Right renal cortex interstitium (tissue), 3 donors: ENCODE measurements at places on chromosomes 4 and X. TPM values are rescaled to one million over a fixed set of nuclear protein-coding genes. Genes with fewer than 3 reads are reported as not detected.

Gene ENAM
- polyA plus RNA-seq = 6.0 TPM

DNA sequence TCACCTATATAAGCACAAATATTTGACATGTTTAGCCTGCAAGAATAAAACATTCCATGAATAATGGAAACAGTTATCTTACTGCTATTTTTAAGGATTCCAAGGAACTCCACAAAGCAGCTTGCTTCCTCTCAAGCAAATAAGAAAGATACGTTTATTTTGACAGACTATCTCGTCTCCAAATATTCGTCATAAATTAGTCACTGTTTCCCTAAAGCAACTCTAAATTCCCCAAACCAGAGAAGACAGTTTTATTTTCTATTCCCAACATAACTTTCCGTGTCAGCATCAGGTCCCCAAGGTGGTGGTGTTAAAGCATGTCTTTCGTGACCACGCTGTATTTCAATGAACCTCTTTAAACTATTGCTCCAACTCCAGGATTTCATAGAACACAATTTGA lies 24.3 kb upstream of the DKK2 start:
- no peak for DNase-seq

- DNase-seq = no peak
Observed at GRCh38 chr4:28373601-28374000, 1513.0 kb downstream of the STIM2 start.

DNA sequence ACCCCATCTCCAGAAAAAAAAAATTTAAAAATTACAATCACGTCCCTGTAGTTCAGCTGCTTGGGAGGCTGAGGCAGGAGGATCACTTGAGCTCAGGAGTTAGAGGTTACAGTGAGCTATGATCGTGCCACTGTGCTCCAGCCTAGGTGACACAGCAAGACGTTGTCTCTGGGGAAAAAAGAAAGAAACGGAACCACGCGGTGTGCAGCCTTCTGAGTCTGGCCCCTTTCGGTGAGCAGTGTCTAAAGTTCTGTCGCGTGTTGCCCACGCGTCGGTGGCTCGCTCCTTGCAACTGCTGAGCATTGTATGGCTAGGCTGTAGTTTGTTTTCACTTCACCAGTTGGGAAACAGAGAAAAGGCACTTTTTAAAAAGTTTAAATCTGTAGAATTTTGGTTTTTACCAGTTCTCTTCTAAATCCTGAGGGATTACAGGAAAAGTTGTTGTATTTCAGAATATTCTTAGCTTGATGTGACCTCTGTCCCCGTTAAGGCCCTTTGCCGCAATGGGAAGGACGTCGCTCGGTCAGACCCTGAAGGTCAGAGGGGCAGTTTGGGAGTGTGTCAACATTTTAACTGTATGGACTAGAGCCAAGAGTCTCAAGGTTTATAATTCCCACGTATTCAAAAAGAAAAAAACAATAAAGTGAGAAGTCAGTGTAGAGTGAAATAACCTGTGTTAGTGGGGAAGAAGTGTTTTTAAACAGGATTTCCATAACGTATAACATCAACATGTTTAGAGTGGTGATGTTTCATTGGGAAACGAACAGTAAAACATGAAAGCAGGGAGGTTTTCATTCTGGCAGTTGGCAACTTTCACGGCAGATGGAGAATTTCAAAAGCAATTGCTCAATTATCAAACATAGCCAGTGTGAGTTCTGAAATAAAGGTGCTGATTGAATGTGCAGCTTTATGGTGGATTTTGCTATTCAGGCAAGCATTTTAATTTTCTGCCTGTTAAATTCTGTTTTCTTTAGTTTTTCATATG lies 45.8 kb upstream of the MSANTD1 start:
- no peak for DNase-seq

DNA sequence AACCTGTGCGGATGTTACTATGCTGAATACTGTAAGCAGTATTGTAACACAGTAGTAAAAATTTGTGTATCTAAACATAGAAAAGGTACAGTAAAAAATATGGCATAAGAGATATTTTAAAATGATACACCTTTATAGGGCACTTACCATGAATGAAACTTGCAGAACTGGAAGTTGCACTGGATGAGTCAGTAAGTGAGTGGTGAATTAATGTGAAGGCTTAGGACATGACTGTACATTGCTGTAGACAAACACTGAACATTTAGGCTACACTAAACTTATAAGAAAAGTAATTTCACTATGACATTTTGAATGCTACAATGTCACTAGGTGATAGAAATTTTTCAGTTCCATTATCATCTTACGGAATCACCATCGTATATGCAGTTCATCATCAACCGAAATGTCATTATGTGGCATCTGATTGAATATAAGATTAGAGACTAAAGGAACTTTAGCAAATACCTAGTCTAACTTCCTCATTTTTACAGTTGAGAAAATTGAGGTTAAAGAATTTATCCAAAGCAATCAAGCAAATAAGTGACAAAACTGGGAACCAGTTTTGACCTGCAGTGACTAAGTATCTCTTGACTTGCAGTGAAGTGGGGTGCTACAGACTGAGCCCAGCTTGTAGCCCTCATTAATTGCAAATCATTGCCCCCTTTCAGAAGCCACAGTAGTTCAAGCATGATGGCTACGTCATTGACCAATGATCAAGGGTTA lies 55.3 kb downstream of the EGF start:
- no peak for DNase-seq

- no peak for DNase-seq
Observed at GRCh38 chr4:186954509-186954908, 230.9 kb upstream of the FAT1 start.
